HuH-7 (cell line): ENCODE measurements at places on chromosomes 3 and 15.
A peak's percentile ranks its signal among the peaks of the same experiment; 100 is the strongest.

DNA sequence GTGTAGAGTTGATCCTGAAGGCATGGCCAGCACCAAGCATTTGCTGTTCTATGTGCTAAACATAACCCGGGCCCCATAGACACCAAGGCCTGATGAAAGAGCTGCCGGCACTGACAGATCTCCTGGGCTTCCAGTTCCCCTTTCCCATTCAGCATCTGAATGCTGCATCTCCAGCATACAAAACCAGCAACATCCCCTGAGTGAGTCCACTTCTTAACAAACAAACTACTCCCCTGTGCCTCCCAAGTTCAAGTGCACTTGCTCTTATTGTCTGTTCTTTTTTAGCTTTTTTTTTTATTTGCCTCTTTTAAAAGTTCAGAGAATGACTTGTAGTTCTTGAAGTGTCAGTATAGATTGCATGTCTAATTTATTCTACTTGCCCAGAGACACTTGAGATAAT is 156.0 kb downstream of the EDEM1 start:
- DNase-seq, result no peak

- DNase-seq, result peak; percentile 69
Measured at GRCh38 chr15:74202452-74203401, at the start of gene STRA6. Gene STRA6 (minus strand): TSS chr15:74202787. CDS start chr15:74202267, 520 bp downstream.

GRCh38 chr15:70023064-70023768 is 74.5 kb downstream of the TLE3 start:
- no peak for DNase-seq

DNA sequence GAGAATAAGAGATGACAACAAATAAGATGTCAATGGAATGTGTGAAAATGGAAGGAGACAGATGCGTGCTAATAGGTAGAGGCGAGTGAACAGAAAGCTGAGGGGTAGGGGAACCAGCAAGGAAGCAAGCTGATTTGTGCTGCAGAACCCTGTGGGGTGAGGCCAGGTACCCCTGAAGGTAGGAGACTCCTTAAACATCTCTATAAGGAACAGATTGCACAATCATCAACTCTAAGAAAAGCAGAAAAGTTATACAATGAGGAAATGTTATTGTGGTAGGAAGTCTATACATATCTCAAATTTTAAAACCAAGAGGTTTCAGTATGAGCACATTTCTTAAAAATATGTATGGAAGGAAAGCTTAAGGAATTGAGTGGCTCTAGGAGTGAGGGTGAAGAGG is 315.0 kb upstream of the TPM1 start:
- no peak for DNase-seq

GRCh38 chr3:143529018-143529478 is 319.2 kb downstream of the SLC9A9 start:
- DNase-seq, result no peak

DNA sequence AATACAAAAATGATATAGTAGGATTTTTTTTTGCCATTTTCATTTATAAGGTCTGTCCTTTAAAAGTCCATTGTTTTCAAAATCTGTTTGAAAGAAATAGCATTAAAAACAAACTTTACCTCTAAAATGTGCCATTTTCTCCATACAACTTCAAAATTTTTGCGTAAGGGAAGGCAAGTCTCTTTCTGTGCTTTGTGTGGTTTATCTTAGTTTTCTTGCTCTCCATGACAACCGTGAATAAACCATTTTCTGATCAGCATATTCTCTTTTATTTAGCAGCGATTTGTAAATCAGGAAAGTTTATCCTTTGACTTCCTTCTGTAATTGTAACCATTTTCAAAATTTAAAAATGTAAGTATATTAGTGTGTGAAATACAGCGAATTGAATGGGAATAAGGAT is 147.9 kb upstream of the CGNL1 start:
- DNase-seq, result no peak

GRCh38 chr3:151871639-151872468 is 1.6 kb upstream of the SUCNR1 start:
- DNase-seq, result no peak

DNA sequence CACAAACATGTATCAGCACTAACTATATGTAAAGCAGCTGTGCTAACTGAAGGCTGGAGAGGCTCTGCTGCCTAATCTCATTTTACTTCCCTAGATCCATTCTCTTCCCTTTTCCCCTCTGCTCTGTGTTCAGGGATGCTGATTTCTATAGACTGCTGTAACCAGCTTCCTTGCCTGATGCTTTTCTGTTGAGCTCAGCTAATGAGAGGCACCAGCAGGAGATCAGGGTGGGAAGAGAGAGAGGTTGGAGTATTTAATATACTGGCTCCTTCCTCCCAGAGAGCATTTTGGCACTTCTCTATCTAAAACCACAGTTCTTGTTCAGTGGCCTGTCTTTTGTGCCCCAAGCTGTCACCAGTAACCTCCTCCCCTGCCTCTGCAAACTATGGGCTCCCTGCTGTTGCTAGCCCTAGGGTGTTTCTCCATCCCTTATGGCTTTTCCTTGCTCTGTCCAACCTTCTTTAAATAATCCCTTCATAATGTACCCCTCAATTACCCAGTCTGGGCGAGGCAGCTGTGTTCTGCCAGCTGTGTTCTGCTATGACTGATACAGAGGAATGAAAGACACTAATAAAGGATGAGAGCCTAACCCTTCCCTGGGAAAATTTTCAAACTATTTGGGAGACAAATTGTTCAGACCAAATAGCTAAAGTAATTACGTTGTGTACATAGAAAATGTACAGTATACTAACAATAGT is 69.5 kb downstream of the CADPS start:
- no peak for DNase-seq

DNA sequence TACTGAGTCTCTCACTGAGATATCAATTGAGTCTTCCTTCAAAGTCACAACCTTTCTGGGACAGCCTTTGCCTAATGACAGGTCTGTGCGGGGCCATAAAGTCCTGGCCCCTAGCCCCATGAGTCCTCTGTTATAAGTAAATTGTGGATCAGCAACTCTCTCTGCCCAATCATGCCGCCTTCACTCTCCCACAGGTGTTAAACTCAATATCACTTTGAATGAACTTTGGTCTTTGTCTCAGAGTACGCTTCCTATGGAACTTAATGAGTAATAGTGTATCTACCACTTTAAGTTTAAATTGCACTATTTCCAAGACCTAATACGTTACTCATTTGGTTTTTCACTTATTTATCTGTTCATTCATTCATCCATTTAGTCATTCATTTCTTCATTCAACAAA is 826.4 kb downstream of the TUSC7 start:
- DNase-seq, result no peak

DNA sequence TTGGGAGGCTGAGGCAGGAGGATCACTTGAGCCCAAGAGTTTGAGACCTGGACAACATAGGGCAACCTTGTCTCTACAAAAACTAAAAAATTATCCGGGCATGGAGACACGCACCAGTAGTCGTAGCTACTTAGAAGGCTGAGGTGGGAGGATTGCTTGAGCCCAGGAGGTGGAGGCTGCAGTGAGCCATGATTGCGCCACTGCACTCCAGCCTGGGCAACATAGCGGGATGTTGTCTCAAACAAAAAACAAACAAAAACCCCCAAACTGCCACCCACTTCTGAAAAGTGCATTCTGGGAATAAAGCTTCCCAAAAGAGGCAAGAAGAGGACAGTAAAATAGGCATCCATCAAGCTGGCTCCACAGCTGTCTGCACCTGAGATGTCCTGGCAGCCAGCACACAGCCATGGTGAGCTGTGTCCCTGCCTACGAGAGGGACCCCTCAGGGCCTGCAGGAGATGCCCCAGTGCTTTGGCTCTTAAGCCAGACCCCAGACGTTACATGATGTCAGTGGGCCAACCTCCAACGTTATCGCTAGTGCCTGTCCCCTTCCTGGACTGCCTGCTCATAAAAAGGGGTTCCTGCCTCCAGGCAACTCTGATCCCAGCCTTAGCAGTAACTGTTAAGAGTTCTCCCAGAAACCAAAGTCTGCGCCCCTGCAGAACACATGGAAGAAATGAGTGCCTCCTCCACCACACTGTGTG is 101.1 kb downstream of the LRIG1 start:
- no peak for DNase-seq

- DNase-seq, result no peak
Measured at GRCh38 chr15:100810229-100810628, 69.4 kb upstream of the ALDH1A3 start.

GRCh38 chr3:128309026-128309425 is 155.7 kb downstream of the EEFSEC start:
- no peak for DNase-seq

- DNase-seq, result no peak
Measured at GRCh38 chr3:141378556-141378955, 10.3 kb downstream of the ZBTB38 start.

DNA sequence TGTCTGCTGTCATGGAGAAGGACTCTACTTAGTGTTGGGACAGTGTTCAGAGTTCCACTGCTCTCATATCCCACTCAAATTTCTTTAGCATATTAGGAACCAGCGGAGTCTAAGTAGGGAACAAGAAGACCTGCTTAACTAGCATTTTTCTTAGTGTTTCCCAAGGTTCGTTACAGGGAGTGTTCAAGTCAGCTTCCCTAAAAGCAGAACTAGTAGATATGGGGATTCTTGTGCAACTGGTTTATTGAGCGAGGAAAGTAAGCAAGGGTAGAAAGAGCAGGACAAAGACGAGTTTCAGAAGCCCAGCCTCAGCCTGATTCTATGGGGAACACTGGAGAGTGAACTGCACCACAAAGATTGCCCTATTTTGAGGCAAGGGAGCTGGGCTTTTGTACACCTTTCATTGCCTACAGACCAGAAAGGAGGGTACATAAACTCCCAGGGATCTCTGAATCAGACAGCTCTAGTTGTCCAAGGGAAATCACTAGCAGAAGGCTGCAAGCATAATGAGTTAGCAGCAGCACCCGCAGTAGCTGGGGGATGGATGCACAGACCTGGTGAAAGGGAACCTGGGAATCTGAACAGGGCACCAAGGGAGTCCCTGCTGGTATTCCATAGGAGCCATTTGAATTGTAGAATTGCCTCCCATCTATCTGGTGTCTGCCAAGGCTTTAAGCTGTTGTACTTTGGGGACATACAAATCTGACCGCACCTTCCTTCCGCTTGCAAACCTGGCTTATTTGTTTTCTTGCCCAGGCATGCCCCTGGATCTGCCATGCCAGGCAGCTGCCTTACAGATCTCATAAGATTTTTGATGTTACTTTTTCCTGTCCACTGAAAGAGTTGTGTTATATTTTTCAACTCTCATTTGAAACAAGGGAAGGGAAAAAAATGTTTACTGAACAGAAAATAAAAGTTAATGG is 15.1 kb downstream of the CMTM7 start:
- DNase-seq, result peak; percentile 44

- DNase-seq, result no peak
Measured at GRCh38 chr3:178714925-178715832, 178.9 kb downstream of the KCNMB2 start.

GRCh38 chr15:81085213-81085612 is 48.9 kb upstream of the CFAP161 start:
- DNase-seq, result no peak

DNA sequence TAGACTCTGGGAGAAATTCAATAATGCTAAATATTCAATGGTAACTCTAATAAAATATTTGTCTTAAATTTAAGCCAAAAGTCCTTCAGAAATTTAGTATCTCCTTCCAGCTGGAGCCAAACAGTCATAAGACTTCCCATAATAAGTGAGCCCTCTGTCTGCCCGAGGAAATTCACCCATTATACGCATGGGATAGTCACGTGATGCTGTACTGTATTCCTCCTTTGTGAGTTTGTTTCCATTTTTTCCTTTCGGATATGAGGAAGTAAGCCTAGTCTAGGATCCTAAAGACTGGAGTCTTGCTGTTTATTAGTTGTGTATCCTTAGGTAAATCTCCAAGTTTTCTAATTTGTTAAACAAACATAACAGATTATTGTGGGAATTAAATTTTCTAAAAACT is 110.4 kb upstream of the PLAAT1 start:
- DNase-seq, result no peak

- DNase-seq, result no peak
Measured at GRCh38 chr15:68442041-68442440, 10.1 kb upstream of the ITGA11 start.

DNA sequence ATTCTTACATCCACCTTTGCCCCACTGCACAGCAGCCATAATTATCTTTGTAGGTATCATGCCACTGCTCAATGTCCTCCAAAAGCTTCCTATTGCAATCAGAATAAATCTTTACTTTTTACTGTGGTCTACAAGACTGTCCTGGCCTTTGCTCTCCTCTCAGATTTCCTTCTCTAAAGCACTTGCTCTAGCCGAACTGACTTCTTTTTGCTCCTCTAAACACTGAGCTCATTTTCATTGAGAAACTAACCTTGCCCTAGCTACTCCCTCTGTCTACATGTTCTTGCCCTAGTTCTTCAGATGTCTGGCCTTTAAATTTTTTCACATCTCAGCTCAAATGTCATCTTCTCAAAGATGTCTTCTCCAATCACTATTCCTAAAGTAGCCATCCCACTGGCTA is 342.8 kb downstream of the TBC1D5 start:
- no peak for DNase-seq

DNA sequence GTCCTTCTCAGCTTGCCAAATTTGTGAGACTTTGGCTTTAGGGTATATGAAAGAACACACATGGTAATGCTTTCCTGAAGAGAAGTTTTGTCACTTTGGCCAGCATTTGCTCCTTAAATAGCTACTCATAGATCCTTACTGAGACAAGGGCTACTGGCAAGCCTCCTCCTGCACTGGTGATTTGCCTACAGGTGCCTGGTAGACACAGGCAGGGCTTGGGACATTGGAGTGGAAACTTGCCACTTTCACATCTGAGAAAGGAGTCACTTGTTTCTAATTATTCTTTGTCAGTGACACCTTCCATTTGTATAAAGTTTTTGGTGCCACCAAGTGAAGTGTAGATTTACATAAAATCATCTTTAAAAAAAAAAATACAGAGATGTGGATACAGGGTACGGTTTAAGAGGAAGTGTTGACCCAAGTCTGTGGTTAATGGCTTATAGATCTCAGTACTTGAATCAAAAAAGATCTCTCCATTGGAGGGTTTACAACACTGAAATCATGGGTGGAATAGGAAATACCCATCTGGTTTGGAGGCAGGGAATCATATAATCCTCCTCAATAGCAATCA is 132.8 kb upstream of the GADL1 start:
- DNase-seq, result no peak

DNA sequence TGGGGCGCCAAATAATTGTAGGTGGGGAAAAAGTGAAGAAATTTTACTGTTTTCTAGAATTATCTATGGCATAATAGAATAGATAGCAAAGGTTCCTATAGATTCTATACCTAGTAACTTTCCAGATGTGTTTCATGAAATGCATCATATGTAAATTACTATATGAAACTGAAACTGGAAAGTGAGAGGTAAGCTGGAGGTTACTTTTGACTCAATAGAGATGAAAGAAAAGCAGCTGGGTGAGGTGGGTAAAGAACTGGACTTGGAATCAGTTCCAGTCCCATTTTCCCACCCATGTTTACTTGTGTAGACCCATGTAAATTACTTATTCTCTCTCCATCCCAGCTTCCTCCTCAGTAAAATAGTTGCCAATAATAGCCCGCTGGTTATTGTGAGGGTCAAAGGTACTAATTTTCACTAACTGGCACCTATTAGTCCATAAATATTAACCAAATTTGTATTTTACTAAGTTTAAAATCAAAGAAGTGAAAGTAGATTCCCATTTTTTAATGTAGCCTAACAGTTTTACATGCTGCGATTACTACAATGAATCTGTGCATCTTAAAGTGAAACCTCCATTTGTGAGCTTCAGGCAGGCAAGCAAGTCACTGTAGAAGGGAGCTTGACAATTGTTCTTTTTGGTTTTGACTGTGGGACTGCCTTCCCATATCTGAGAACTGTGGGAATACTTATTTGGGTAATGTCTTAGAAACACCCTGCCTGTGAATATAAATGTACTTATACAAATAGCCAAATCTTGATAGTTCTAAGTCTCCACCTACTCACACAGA is 312.1 kb downstream of the SLC9A9 start:
- DNase-seq, result no peak

- no peak for DNase-seq
Measured at GRCh38 chr3:100264242-100264641, 3.5 kb downstream of the TBC1D23 start.

GRCh38 chr3:54888873-54889272 is 39.0 kb downstream of the LRTM1 start:
- DNase-seq, result no peak
